ENCODE measurements at places on chromosomes 7 and 10. TPM values are rescaled to one million over a fixed set of nuclear protein-coding genes. Genes with fewer than 3 reads are reported as not detected.

PSD gene
- total RNA-seq, result 9.9 TPM

SLC18A3 gene
- total RNA-seq, result not detected

KLF14 gene
- total RNA-seq, result not detected

PTN gene
- total RNA-seq, result not detected

ANXA8L1 gene
- total RNA-seq, result not detected

- peaks cover 53% of the 10 kb centered on the region for H3K4me1 ChIP-seq
- H3K27ac ChIP-seq, result peak overlapping the region; percentile 46
- no peak for DNase-seq
- no peak overlapping the region for H3K4me3 ChIP-seq
- no peaks in the 10 kb centered on the region for H3K27me3 ChIP-seq
- peaks cover 7% of the 10 kb centered on the region for H3K36me3 ChIP-seq
Measured at GRCh38 chr10:110336111-110336721, 31.5 kb upstream of the SMNDC1 start.

DNA sequence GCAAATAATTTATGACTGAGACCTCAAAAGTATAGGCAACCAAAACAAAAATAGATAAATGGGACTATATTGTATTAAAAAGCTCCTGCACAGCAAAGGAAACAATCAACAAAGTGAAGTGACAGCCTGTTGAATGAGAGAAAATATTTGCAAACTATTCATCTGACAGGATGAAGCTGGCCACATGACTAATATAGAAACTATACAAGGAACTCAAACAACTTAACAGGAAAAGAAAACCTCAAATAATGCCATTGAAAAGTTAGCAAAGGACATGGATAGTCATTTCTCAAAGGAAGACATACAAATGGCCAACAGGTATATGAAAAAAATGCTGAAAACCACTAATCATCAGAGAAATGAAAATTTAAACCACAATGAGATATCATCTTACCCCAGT is 245.1 kb downstream of the STK31 start:
- DNase-seq, result no peak
- no peak overlapping the region for H3K4me3 ChIP-seq
- H3K36me3 ChIP-seq, result no peaks in the 10 kb centered on the region
- H3K27ac ChIP-seq, result no peak overlapping the region

- H3K4me1 ChIP-seq, result no peaks in the 10 kb centered on the region
- no peak overlapping the region for H3K27ac ChIP-seq
- no peak for DNase-seq
- no peaks in the 10 kb centered on the region for H3K36me3 ChIP-seq
- H3K27me3 ChIP-seq, result peaks cover 13% of the 10 kb centered on the region
Measured at GRCh38 chr10:10872035-10872673, 145.5 kb upstream of the CELF2 start.

DNA sequence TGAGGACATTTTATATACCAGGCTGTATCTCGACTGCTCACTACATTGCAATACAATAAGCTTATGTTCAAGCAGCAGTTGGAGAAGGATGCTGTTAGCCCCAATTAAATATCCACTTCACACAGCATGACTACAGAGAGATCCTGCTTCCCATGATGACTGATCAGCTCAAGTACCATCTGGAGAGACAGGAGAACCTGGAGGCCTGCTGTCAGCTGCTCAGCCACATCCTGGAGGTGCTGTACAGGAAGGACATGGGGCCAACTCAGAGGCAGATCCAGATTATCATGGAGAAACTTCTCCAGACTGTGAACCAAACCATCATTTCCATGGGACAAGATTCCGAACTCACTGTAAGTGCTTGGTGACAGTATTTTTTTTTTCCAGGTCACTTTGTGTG is 22.5 kb downstream of the RNF133 start:
- DNase-seq, result no peak
- H3K4me3 ChIP-seq, result no peak overlapping the region
- H3K27me3 ChIP-seq, result no peaks in the 10 kb centered on the region
- H3K4me1 ChIP-seq, result no peaks in the 10 kb centered on the region

DNA sequence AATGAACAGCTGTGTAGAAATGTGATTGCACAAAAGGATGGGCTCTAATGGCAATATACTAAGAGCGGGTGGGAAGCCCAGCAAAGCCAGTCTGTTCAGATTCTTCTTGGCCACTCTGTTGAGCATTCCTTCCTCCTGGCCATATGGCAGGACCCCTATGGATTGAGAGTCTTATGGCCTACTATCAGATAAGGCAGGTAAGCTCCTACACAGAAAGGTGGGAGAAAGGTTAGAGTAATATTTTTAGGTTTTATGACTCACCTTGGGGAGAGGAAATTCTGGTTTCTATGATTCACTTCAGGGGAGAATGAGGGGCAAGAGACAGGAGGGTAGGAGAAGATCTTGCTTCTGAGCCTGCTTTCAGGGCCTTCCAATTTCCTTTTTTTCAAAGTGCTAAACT is 15.1 kb upstream of the AKR1B10 start:
- no peak for DNase-seq
- no peaks in the 10 kb centered on the region for H3K36me3 ChIP-seq
- peaks cover 16% of the 10 kb centered on the region for H3K4me1 ChIP-seq
- peaks cover 2% of the 10 kb centered on the region for H3K27me3 ChIP-seq
- no peak overlapping the region for H3K4me3 ChIP-seq
- no peak overlapping the region for H3K27ac ChIP-seq

DNA sequence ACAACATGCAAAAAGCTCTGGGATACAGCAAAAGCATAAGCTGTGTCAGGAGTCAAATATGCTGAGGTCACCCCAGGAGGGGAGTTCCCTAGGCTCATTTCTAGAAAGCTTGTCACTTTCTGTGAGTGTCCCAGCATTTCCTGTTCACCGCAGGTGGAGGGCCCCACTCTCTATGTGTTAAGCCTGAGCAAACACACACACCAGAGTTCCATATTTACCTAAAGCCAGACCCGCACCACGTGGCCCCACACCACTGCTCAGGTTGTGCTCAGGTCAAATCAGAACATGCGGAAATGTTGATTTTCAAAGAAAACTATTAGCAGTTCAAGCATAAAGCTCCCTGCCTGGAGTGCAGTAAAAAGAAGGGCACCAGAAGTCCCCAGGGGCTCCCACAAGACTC is 259.6 kb upstream of the PPP2R2D start:
- no peak overlapping the region for H3K4me3 ChIP-seq
- DNase-seq, result peak; percentile 3
- no peaks in the 10 kb centered on the region for H3K4me1 ChIP-seq

DNA sequence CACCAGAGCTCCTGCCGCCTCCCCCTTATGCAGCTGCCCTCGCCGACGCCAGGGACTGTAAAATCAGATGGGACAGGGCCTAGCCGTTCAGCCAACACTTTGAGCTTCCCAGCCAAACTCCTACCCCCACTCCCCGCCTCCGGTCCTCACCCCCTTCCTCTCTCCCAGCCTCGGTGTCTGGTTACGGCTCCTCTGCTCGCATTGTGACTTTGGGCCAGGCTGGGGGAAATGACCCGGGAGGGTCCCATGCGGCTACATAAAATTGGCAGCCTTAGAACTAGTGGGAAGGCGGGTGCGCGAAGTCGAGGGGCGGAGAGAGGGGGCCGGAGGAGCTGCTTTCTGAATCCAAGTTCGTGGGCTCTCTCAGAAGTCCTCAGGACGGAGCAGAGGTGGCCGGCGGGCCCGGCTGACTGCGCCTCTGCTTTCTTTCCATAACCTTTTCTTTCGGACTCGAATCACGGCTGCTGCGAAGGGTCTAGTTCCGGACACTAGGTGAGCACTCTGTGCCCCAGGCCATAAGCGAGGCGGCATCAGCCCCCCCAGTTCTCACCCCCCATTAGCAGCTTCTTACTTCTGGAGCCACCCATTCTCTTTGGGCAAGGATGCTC is at the start of gene KAZALD1:
Gene KAZALD1, plus strand, starts transcription at position 366 of the 608 bp plus-strand sequence. CDS start 604 bp downstream, outside the sequence.
- H3K27me3 ChIP-seq, result peaks cover 36% of the 10 kb centered on the region
- H3K4me1 ChIP-seq, result peaks cover 32% of the 10 kb centered on the region
- DNase-seq, result no peak
- H3K36me3 ChIP-seq, result peaks cover 2% of the 10 kb centered on the region
- H3K27ac ChIP-seq, result peak within 1 kb of the TSS; percentile 91

DNA sequence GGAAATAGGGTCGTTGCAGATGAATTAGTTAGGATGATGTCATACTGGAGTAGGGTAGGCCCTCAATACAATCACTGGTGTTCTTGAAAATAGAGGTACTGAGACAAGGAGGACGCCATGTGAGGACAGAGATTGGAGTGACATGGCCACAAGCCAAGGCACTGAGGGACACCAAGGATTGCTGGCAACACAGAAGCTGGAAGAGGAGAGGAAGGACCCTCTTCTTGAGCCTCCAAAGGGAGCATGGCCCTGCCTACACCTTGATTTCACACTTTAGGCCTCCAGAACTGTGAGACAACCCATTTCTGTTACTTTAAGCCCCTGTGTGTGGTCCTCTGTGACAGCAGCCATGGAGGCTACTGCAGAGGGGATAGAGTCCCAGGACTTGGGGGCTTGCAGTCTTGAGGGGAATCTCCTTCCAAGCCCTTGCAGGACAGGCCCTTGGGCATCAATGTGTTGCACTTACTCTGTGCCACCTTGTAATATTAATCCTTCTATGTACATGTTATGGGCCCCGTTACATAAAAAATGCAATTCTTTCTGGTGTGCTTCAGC is 3.7 kb upstream of the AOC1 start:
- no peaks in the 10 kb centered on the region for H3K36me3 ChIP-seq
- H3K27me3 ChIP-seq, result peaks cover 20% of the 10 kb centered on the region
- DNase-seq, result no peak
- no peak overlapping the region for H3K4me3 ChIP-seq
- H3K4me1 ChIP-seq, result no peaks in the 10 kb centered on the region

DNA sequence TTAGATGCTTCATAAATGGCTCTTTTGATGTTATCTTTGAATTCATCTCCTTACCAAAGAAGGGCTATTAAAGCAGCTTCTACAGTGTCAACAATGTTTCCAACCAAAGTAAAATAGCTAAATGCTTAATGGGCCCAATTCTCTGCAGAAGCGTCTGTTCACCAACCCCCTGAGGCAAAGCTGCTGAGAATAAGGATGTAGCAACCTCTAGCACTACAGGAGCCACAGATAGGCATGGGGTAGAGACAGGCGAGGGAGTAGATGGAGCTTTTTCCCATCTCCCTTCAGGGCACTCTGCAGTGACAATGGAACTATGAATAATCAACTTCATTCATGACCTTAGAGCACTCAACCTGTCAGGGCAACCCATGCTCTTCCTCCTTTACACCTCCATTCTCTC is 134.1 kb downstream of the FZD1 start:
- H3K36me3 ChIP-seq, result no peaks in the 10 kb centered on the region
- no peak overlapping the region for H3K4me3 ChIP-seq
- H3K27me3 ChIP-seq, result peaks cover 3% of the 10 kb centered on the region
- no peak overlapping the region for H3K27ac ChIP-seq

DNA sequence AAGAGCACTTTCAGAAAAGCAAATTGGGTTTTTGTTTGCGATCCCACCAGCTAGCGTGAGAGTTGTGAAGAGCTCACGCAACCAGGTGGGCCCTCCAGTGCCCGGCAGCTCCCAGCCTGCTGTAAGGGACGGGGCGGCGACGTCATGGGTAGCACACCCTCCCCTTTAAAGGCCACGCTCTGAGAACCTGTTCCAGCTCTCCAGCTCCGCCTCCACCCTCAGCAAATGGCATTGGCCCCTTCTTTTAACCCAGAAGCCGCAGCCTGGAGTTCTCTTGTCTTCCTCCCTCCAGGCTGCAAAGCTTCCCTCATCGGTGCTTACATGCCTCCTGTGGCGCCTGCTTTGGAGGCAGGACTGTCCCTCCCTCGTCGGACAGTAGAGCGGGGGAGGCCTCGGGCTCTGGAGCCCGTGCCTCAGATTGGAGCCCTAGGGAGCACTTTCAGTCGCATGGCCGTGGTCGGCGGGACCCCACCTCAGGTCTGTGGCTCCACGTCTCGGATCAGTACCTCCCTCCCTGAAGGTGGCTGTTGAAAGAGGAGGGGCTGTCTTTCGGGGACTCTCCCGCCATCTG is 32.9 kb downstream of the WIPI2 start:
- H3K27me3 ChIP-seq, result no peaks in the 10 kb centered on the region
- H3K4me3 ChIP-seq, result no peak overlapping the region
- no peaks in the 10 kb centered on the region for H3K4me1 ChIP-seq
- DNase-seq, result no peak

GRCh38 chr10:96229568-96230030 is 41.8 kb downstream of the BLNK start:
- peak; percentile 38 for DNase-seq
- H3K27ac ChIP-seq, result no peak overlapping the region
- H3K36me3 ChIP-seq, result no peaks in the 10 kb centered on the region
- H3K4me3 ChIP-seq, result no peak overlapping the region

DNA sequence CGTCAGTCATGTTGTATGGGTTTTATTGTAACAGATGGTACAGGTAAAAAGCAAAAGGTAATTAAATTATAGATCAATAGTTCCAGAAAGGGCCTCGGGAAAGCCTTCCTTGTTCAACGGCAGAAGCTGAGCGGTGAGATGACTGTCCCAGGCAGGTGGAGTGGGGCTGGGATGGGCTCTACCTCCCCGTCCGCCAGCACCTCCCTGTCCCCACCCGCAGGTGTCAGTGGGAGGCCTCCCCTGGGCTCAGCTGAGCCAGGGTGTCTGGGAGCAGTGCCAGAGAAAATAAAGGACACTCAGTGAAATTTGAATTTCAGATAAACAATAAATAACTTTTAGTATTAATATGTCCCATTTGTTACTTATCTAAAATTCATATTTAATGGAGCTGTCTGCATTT is 58.9 kb downstream of the CLRN3 start:
- no peak for DNase-seq
- H3K27ac ChIP-seq, result no peak overlapping the region
- H3K27me3 ChIP-seq, result peaks cover 6% of the 10 kb centered on the region
- H3K36me3 ChIP-seq, result no peaks in the 10 kb centered on the region

GRCh38 chr7:30286749-30287148 is 2.4 kb downstream of the ZNRF2 start:
- H3K4me1 ChIP-seq, result peaks cover 50% of the 10 kb centered on the region
- H3K27me3 ChIP-seq, result no peaks in the 10 kb centered on the region
- no peak for DNase-seq
- peaks cover 14% of the 10 kb centered on the region for H3K36me3 ChIP-seq
- H3K27ac ChIP-seq, result no peak overlapping the region

GRCh38 chr10:119286516-119286915 is 79.1 kb downstream of the GRK5 start:
- H3K4me3 ChIP-seq, result peak overlapping the region; percentile 80
- peak overlapping the region; percentile 90 for H3K27ac ChIP-seq
- peaks cover 81% of the 10 kb centered on the region for H3K4me1 ChIP-seq
- no peak for DNase-seq
- H3K36me3 ChIP-seq, result peaks cover 1% of the 10 kb centered on the region
- H3K27me3 ChIP-seq, result no peaks in the 10 kb centered on the region
